Ovary (tissue), 10 donors: ENCODE measurements at places on chromosomes 5 and 9.

DNA sequence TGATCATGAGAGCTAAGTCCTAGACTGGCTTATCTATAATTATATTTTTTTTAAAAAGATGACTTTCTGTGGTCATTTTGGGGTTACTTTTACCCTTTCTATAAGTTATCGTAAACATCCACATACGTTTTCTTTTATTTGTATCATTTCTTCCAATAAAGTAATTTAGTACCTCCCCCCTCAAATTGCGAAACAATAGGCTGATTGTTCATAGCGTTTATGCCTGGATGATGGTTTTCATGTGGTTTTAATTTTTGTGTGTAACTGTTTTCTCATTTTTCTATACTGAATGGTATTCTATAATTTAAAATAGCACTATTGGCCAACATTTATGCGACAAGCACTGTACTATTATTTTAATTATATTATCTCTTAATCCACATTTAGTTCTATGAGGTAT is 44.5 kb downstream of the SMC5 start:
- DNase-seq: no peak

DNA sequence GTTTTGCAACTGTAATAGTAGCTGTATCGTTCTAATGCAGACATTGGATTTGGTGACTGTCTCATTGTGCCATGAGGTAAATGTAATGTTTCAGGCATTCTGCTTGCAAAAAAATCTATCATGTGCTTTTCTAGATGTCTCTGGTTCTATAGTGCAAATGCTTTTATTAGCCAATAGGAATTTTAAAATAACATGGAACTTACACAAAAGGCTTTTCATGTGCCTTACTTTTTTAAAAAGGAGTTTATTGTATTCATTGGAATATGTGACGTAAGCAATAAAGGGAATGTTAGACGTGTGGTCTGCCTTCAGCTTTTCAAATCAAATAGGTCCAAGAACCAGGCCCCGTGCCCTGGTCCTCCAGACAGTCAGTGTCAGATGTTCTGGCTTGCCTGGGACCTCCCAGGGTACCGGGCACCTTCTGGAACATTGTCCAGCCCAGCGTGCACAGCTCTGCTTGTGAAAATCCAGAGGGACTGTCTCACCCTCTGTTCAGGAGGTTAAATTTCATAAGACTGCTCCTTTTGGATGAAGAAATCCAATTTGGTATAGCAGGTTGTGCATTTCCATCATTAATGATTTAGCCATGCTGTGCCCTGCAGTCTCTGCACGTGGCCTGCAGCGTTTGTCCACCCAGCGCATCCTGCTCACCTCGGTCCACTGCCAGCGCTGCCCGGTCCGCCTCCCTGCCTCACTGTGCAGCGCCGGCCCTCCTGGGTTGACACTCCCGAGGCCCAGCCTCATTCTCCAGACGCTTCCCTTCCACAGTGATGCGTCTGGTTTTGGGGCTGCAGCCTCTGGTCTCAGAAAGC is 6.6 kb upstream of the AHRR start:
- no peak for DNase-seq

GRCh38 chr5:25002371-25002770 is 357.6 kb upstream of the CDH10 start:
- DNase-seq: no peak

DNA sequence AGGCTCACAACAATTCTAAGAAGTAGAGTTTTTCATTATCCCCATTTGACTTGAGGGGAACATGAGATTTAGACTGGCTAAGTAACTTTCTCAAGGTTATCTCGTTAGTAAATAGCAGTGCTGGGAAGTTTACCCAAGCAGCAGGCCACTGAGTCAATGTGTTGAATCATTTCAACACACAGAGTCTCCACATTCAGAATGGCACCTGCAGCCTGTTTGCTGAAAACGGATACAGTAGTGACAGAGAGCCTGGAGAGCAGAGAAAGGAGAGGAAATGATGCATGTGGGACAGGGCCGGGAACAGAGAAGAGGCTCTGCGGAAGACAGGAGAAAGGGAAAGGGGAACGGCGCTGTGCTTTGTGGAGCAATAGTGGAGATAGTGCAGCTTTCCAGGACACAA is 33.5 kb upstream of the ZSWIM6 start:
- DNase-seq: no peak

- no peak for DNase-seq
Observed at GRCh38 chr9:130429381-130429780, 15.4 kb upstream of the ASS1 start.

DNA sequence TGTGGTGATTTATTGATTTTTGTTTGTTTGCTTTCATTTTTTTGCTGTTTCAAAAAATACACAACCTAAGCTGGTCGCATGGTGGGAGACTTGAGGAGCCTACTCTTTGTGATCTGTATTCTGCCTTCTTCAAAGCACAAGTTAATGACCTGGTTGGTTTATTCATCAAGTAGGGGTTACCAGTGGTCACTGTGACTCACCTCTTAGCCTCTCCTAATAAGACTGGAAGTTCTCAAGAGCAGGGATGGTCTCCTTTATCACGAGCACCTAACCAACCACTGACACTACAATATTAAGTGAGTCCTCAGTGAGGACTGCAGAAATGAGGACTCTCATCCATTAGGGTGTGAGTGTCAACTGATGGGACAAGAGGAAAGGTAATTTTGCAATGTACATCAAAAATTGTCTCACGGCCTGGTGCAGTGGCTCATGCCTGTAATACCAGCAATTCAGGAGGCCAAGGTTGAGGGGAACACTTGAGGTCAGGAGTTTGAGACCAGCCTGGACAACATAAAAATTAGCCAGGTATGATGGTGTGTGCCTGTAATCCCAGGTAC is 13.6 kb upstream of the MTMR12 start:
- no peak for DNase-seq

DNA sequence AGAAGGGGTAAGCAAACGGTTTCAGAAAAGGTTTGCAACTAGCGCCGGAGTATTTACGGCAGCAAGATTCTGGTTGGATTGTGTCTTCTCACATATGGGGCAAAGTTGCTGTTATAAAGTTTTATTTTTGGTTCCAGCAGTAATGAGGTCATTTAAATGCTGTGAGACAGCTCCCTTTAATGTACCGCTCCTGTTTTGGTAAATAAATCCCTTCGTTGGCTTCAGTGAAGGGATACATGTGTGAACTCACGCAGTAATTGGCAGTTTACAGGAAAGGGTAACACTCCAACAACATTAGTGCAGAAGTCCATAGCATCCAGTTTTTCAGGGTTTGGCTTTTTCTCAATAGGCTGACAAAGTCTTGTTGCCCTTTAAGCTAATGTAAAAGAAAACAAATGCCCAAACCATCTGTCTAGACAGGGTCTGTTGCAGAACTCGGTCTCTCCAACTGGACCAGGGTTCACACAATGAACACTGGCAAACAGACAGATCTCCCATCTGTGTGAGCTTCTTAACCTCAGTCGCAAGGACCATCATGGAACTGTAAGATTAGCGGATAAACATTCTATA is 184.0 kb downstream of the GOLPH3 start:
- no peak for DNase-seq

GRCh38 chr9:136317695-136318094 is 9.6 kb upstream of the GPSM1 start:
- DNase-seq: no peak

DNA sequence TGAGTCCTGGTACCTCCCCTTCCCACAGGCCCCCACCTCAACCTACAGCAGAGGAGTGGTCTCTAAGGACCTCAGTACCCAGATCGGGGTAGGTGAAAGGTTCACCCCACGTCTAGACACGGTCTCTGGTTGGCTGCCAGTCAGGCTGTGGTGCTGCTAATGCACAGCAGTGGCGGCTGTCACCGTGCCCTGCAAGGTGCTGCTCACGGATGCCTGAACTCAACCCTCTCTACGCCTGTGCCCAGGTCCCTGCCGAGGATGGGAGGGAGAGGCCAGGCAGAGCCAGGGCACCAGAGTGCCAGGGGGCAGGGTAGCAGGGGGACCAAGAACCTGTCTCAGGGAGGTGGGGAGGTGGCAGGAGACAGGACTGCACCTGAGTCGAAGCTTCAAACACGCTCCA is 14.3 kb downstream of the IER5L start:
- no peak for DNase-seq

DNA sequence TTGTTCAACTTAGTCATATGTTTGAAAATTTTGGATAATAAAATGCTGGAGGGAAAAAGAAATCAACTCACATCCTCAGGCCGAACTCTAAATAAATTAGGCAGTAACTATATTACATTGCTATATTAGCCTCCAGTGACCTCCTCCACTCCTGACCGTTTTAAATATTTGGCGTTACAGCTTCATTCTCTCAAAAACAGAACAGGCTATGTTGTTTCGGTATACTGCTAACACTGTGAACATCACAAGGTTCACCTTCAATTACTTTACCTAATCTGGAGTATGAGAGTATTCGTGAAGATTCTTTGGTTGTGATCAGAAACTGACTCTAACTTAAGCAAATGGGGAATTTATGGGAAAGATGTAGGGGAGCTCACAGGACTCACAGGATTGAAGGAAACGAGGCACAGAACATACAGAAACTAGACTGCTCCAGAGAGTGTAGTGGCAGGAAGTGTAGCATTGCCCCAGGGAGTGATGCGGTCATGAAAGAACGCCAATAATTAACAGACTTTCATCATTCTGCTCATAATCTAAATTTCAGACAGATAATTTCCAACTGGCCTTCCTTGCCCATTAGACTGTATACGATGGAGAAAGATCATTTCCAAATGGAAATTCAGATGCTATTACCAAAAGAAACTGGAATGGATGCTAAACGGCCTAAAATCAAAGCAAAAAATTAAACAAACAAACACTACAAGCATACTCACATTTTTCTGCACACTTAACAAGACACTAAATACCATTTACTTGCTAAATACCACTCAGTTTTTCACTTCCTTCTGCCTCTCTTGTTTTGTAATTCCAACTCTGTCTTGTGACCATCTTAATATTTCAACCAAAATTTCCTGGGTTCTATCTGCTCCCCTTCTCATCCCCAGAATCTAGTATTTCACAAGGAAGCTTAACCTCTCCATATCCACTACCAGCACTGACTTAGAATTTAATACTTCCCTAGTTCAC is 110.1 kb upstream of the LPAR1 start:
- no peak for DNase-seq

DNA sequence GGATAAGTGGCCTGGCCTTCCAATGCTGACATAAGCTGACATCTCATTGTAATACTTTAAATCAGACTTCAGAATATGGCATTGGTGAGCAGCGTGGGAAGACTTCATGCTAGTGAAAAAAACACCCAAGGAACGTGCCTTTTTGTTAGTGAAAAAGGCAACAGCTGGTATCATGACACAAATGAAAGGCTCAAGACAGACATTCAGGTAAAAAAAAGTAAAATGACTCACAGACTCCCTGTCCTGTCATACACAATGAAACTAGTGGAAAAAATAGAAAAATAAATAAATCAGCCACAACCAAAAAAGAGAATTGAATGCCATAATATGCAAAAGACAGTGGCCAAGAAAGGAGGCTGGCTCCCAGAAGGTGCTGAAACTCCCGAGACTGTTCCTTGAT is 24.4 kb upstream of the PPP1R2B start:
- no peak for DNase-seq

- DNase-seq: no peak
Observed at GRCh38 chr5:4372481-4372880, 767.6 kb upstream of the ADAMTS16 start.

DNA sequence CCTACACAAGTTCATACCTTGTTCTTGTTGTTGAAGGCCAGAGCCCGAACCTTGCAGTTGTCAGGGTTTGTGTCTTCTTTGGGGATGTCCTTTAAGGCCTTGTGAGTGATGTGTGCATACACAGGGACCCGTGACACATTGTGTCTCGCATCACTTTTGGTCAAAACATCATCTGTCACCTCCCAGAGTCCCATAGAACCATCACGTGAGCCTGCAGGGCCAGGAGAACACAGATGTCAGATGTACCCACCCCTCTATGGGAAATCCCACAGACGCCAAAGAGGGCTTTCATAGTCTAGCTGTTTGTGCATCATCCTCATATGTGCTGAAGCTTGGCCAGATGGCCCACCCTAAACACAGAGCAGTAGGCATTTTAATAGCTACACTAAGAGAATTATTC is 28.2 kb downstream of the DCAF12 start:
- no peak for DNase-seq

DNA sequence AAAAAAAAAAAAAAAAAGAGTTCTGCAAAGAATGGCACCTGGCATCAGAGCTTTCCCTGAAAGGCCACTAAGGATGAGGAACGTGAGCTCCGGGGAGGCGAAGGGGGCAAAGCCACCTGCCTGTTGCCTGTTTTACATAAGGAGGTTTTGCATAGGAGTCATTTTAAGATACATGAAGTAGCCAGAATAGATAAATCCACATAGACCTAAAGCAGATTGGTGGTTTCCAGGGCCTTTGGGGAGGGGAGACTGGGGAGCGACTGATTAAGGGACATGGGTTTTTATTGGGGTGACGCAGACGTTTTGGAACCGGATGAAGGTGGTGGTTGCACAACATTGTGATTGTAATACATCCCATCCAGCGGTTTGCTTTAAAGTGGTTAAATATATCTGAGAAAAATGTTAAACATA is 7.1 kb downstream of the NEK6 start:
- no peak for DNase-seq

GRCh38 chr5:9118852-9119251 is 427.0 kb downstream of the SEMA5A start:
- no peak for DNase-seq
